ENCODE measurements at places on chromosomes 3 and 15.

GRCh38 chr3:12325586-12326515, 37.0 kb downstream of the PPARG start:
- no peak for DNase-seq

DNA sequence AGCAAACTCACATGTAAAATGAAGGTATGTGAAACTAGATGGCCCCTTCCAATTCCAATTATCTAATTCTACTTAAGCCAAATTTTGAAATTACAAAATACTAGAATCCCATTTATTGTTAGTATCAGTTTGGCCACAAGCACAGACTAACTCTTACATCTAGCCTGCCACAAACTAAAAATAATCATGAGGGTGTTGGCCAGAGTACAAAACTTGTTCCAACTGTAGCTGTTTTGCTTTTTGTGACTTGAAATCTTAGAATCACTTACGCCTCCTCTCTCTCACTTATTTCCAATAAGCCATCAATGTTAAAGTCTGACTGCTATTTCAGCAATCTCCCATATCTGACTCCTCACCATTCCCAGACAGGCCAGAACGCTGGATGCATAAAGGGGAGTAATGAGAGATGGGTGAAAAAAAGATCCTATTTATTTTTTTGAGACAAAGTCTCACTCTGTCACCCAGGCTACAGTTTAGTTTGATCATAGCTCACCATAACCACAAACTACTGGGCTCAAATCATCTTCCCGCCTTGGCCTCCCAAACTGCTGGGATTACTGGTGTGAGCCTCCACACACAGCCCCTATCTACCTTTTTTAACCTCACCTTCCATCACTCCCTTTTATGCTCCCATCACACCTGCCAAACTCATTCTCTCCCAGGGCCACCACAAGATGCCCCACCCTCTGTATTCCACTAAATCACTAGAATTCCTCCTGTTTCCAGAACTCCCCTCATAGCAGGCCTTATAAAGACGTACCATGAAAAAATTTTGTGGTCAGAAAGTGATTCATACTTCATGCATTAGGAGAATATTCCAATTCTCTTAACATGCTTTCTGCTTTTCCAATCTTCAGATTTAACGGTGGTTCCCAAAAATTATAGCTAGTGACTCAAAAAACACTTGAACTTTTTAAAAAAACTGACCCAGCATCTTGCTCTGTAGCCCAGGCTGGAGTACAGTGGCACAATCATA, 36.5 kb downstream of the ATOSA start:
- no peak for DNase-seq

DNA sequence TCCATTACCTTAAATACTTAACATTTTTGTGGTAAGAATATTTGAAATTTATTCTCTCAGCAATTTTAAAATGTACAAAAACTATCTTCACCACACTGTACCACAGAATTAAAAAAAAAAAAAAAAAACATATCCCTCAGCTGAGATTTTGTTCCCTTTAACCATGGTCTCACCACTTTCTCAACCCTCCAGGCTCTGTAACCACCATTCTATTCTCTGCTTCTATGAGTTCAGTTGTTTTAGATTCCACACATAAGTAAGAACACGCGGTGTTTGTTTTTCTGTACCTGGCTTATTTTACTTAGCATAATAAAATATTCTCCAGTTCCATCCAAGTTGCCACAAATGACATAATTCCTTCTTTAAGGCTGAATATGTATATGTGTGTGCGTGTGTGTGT, 41.5 kb downstream of the CSNK1G1 start:
- no peak for DNase-seq

DNA sequence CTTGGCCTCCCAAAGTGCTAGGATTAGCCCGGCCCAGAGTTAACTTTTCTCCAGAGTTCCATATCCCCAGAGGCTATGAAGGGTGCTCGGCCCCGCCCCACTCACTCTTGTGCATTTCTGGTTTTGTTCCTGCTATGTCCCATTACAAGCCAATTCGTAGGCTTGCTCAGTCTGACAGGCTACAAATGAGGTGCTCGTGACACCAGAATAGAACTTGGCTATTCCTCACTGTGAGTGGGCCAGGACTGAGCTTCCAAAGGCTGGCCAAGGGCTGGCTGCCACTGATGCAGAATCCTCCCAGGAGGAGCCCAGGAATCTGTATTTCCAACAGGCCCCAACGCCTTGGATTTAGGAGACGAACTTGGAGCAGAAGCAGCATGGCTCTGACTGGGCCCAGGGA, 282.7 kb upstream of the C2CD4B start:
- no peak for DNase-seq

DNA sequence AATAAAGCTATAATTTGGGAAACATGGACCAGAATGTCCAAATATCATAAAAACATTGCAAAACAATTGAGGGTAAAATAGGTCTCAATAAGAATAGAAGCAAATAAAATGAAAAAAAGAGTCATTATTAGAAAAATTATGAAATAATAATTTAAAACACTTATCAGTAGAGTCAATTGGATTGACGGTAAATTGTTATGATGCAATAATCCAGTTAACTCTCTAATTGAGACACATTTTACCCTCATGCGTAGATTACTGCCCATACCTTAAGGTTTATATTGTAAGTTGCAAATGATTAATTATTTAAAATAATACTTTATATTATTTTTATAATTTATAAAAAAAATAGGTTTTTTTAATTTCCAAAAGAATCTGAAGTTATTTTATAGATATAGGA, 73.4 kb upstream of the POU1F1 start:
- DNase-seq = no peak

- no peak for DNase-seq
These were observed 16.9 kb downstream of the RFTN1 start for GRCh38 chr3:16496408-16497222.

DNA sequence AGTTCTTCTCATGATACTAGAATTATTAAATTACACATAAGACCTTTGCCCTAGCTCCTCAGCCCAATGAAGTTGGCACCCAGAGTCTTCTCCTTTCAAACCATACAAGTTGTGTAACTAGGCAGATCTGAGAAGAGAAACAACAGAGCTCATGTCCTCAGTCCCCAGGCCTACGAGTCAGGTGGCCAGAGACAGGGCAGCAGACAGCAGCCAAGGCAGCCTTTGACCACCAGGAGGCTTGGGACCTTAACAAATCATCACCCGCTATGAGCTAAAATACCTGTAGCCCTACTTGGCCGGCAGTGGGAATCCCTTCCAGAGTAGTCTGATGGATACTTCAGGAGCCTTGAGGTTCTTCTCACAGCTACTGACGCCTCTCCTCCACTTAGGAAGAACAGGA, 18.3 kb downstream of the STIMATE start:
- DNase-seq = no peak

GRCh38 chr3:70247955-70248354, 64.5 kb downstream of the MDFIC2 start:
- DNase-seq = no peak

DNA sequence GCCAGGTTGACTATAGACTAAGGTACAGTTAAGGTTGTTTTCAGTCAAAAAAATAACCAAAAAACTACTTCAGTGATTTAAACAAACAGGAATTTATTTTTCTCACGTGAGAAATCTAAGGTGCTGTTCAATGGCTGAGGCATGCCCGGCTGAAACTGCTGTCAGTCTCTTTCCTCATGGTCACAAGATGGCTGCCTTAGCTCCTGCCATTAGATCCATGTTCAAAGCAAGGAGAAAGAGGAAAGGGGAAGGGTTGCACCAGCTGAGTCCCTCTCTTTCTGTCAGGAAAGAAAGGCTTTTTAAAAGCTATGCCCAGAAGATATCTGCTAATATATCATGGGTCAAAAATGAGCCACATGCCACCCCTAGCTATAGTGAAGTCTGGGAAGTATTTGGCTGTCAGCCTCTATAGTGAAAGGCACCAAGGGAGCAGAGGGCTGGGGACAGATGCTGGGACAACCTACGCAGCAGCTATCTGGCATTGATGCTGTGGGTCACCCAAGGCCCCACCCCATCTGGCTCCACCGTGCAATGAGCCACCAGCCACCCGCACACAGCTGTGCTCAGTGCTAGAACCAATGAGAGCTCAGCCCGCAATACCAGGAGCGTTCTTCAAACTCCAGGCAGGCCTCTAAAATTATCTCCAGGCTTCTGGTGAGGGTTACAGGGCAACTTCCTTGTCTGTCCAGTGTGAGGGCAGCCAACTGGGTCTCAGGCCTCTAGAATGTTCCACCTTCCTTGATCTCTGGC, 64.7 kb upstream of the GATA2 start:
- DNase-seq = no peak

- DNase-seq = no peak
These were observed 57.5 kb upstream of the GSK3B start for GRCh38 chr3:120151791-120152190.
